Activated T-helper 2 cell treated with anti-CD3 and anti-CD28 coated beads, Interferon-gamma antibody, Interleukin-2, Interleukin-4, amounts not matched to agents 10 μg/mL and 5 μg/mL and 100 μg/mL, durations not matched to agents 14 hours and 24 hours and 36 hours (primary cell): ENCODE measurements at places on chromosomes 7 and 10. TPM values are rescaled to one million over a fixed set of nuclear protein-coding genes. Genes with fewer than 3 reads are reported as not detected.

The GIMAP7 gene
- 22.6 and 24.1 TPM in 2 replicates for total RNA-seq

The MGAM2 gene
- total RNA-seq = not detected in 2 replicates

The EPO gene
- 0.14 TPM in 1 of 2 replicates, not detected in the other for total RNA-seq

The LMTK2 gene
- total RNA-seq = 14.7 and 15.0 TPM in 2 replicates

The TAS2R16 gene
- not detected in 2 replicates for total RNA-seq

The KIAA1549 gene
- 1.3 TPM in 2 replicates for total RNA-seq

The UBE2D1 gene
- 14.8 and 14.9 TPM in 2 replicates for total RNA-seq

The NT5C2 gene
- 58.1 and 60.6 TPM in 2 replicates for total RNA-seq

The MYPN gene
- total RNA-seq = not detected in 2 replicates

The SPDYE1 gene
- not detected in 2 replicates for total RNA-seq

The MRLN gene
- total RNA-seq = not detected in 2 replicates

The CRTAC1 gene
- total RNA-seq = not detected in 2 replicates

The CLEC5A gene
- not detected in 2 replicates for total RNA-seq

The HKDC1 gene
- 0.09 and 0.11 TPM in 2 replicates for total RNA-seq

The HTR7 gene
- total RNA-seq = not detected in 2 replicates

The ZNF277 gene
- total RNA-seq = 11.6 and 13.0 TPM in 2 replicates

The PRSS37 gene
- total RNA-seq = not detected in 2 replicates

The CUL2 gene
- 43.0 and 49.0 TPM in 2 replicates for total RNA-seq

The PTF1A gene
- total RNA-seq = not detected in 2 replicates

The RTKN2 gene
- total RNA-seq = 2.8 and 2.9 TPM in 2 replicates

The STK17A gene
- 20.4 and 21.7 TPM in 2 replicates for total RNA-seq
